ENCODE measurements at places on chromosomes 1 and 21.

DNA sequence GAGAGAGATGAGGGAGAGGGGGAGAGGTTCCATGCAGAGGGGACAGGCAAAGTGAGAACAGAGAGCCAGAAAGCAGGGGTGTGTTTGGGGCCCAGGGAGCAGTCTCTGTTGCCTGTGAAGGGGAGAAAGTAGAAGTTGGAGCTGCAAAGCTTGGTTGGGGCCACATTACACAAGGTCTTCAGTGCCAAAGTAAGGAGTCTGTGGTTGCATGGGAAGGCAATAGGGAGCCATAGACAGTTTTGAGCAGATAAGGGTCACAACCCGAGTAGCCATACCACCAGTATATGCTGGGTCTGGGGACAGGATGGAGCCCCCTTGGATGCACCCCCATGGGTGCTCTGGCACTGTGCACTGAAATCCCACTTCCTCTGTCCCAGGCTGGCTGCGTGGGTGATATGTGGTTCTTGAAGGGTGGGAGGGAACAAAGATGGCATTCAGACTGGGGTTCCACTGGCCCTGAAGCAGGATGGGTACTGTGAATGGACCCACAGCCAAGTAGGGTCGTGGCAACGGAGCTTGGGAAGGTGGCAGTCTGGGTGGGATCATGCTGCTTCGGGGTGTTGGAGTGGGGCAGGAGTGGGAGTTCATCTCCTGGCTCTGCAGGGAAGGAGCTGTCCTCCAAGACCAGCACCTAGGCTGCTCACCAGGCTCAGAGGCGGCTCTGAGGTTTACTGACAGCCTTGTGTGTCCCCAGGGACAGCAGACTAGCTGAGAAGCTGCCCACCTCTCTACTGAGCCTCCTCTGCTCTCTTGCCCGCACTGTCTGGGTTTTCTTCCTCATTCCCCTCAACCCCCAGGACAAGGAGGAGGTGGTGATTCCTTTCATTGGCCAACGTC, 12.1 kb downstream of the DRAXIN start:
- DNase-seq, result no peak

GRCh38 chr1:11641776-11642305, 12.4 kb downstream of the FBXO2 start:
- DNase-seq, result no peak

DNA sequence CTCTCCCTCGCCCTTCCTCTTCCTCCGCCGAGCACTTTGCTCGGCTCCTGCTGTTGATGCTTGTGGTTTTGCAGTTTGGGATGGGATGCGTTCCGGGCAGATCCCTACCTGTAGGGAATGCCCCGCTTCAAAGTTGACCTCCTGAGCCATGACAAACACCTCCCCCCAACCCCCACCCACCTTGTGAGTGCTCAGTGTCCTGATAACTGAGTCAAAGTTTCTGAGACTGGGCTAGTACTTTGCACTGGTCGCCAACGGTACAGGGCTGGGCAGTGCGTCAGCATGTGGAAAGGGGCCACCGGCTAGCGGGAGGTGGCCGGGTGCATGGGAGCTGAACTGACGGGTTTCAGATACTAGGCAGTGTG, 771 bp downstream of the RABGAP1L start:
- no peak for DNase-seq

GRCh38 chr1:235004276-235004675, 124.4 kb downstream of the TOMM20 start:
- no peak for DNase-seq

DNA sequence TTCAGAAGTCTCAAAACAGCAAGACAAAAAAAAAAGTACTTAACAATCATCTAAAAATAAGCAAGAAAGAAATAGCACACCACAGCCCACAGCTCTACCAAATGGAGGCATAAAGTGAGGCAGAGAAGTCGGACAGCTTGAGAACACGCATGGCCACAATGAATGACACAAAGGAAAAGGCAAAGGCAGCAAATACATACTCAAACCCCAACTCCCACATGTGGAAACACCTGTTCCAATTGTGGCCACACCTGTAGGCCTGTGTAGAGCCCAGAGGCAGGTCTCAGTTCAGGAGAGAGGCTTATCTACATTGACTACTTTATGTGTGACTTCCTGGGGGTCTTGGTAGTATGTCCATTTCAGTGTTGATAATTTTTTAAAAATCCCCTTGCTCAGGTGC, 543.5 kb downstream of the LMO4 start:
- no peak for DNase-seq

DNA sequence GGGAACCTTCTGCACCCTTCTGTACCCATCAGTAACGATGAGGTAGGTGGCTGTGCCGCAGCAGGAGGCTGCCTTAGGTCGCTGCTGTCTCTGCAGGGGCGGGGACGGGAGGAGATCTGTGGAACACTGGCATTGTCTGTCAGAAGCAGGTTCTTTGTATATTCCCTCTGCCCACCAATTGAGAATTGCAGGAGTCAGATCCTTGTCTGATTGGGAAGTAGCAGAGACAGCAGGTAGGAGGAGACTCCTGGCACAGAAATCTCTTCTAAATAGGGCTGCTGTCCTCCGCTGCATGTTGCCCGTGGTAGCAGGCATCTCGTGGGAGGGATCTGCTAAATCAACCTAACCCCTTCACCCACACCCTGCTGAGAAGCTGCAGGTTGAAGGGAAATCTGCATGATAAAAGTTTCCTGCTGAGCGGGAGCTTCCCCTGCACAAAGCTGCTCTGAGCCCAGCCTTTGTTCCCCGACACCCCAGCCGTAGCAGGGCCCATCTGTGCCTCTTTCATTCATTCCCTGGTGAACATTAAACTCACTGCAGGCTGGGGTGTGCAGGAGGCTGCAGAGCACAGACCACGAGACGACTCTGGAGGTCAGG, 15.9 kb downstream of the SARS1 start:
- DNase-seq, result no peak

- DNase-seq, result no peak
Measured at GRCh38 chr1:30616759-30617158, 106.6 kb downstream of the MATN1 start.

DNA sequence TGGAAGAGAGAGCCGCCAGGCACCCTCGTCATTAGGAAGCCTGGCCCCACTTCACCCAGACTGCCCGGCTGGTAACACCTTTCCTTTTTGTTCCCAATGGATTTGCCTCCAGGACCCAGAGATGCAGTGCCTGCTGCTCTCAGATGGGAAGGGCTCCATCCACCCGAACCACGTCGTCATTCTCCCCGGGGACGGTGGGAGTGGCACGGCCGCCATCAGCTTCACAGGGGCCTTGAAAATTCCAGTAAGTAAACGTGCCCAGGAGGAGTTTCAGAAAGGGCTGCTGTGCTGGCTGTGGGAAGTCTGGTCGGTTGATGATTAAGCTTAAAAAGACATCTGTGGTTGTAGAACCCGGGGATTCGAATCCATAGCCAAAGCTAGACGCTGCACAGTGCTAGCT, 45.2 kb downstream of the SLC37A1 start:
- DNase-seq, result no peak

GRCh38 chr1:202063093-202063492, 52.7 kb downstream of the ELF3 start:
- no peak for DNase-seq

GRCh38 chr1:175188936-175189335, 3.6 kb downstream of the KIAA0040 start:
- DNase-seq, result peak; percentile 16

DNA sequence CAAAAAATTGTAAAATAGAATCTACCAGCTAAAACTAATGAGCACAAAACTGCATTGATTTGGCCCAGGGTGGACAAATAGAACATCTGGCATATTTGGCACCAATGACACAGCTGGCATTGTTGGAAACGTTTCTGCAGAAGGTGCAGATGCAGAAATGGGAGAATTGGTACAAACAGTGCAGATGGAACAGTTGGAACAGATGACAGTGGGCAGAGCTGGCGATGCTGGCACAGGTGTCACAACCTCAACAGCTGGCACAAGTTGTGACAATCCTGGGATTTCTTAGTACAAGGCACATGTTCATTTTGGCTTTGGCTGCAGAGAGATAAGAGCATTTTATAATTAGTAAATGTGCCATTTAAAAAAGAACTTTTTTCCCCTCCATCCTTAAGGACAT, 91.1 kb upstream of the ZBTB18 start:
- no peak for DNase-seq

- DNase-seq, result no peak
Measured at GRCh38 chr1:220841293-220841692, 38.0 kb upstream of the HLX start.

DNA sequence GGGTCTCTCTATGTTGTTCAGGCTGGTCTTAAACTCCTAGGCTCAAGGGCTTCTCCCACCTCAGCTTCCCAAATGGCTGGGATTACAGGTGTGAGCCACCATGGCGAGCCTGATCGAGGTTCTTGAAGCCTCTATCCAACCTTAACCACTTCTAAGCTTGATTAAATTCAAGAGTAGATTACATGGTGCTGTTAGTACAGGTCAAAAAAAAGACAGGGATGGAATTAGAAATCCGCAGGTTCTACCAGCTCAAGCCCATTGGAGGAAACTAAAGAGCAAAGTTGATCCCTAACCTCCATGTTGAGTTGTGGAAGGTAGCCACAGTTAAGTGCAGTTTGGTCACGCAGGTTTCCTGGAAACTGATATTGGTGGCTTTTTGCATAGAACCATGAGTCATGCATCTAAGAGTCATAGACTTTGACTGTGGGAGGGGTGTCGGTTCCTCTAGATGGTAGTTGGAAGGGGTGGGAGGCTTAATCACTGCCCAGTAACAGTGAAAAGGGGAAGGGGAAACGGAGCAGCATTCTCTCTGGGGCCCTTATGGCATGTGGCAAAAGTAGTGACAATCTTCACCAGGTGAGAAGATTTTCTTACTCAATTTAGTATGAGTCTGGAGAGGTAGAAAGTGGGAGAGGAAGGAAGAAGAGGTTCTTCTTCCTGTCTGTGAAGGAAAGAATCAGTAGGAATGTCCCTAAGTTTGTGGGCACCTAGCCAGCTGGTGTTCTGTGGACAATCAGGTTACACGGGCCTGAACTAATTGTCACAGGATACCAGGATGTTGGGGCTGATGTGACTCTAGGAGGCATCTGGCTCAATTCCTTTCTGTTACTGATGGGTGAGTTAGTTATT, 7.0 kb downstream of the CD53 start:
- peak; percentile 40 for DNase-seq

- no peak for DNase-seq
Measured at GRCh38 chr1:65083263-65083896, 64.6 kb upstream of the AK4 start.

DNA sequence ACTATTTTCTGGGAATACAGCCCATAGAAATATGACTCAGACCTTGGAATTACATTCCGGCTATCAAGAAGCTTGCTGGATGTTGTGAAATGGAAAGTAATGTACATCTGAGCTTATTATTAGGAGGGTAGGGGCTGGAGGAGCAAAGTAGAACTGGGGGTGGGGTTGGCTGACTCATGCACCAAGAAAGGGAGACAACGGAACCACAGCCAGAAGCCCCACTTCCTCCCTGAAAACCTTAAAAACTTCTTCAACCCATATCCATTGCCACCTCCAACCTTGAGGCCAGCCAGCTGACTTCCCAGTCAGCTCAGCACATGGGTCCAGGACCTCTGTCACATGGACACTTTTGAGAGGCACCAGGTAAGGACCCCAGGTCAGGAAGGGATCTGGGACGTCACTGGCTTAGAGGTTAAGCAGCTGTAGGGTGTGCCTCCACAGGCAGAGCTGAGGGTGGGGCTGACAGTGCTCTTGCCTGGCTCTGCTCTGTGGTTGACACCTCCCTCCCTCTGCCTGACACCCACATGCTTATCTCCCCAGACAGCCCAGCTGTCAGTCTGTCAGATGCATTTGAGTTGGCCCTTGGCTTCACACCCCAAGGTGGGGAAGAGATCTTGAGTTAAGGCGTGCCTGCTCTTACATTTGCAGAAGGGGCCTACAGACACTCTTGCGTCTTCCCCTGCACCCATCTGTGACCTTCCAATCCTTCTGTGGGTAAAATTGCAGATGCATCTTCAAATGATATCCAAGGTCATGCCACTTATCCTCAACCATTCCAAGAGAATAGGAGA, 5.7 kb upstream of the ZNF683 start:
- DNase-seq, result peak; percentile 95

DNA sequence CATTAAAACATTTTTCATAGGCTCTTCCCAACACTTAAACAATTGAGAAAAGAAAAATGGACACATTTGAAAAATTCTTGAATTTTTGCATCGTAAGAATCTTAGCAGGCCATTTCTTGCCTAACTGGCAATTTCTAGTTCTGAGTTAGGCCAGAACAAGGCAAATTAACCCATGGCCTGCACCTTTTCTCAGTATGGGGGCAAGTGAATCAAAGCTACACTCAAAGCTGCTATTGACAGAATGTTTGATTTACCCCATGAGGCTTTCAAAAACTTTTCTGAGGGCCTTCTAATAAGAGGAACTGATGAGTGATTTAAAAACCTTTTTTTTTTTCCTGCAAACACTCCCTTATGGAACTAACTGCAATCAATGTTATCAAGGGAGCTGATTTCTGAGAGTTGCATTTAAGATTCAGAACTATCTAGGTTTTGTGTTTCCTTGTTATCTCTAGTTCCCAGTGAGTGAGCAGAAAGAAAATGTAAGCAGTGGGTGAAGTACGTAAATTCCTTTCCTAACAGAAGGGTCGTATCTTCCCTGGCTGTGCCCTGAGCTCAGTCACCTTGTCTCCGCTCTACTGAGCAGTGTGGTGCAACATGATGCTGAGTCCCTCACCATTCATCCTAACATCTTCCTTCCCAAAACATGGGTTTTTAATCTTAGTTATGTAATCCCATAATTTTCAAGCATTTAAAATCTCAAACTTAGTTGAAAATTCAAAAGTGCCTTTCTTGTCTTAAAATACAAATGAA, 353.7 kb downstream of the DPYD start:
- no peak for DNase-seq

DNA sequence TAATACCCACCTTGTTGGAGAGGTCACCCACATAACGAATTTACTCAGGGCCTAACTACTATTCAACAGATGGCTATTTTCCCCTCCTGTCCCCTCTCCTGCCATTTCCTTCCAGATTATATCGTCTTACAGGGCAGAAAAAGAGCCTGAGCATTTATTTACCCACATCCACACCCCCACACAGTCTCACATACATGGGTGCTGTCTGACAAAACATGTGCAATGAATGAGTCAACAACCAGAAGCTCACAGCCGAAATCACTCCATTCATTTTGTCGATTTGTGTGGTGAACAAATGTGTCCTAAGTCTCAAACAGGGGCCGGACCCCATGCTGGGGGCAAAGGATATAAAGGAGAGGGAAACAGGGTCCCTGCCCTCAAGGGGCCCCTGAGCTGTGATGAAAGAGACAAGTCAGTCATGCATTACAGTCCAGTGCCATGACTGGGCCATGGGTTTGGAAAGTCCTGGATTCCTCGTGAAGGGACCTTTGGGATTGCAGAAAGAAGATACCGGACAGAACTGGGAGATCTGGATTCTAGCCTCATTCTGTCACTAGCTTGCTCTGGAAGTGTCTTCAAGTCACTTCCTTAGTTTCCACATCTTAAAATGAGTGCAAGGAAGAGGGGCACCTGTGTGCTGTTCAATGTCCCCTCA, 16.4 kb upstream of the ZNF683 start:
- no peak for DNase-seq

Measured in CD8-positive, alpha-beta memory T cell (primary cell).